T-cell (primary cell): ENCODE measurements at places on chromosomes 6 and 20. TPM values are rescaled to one million over a fixed set of nuclear protein-coding genes. Genes with fewer than 3 reads are reported as not detected.

- DNase-seq: no peak
Measured at GRCh38 chr6:87922947-87923330, 124.7 kb upstream of the SPACA1 start.

Gene PGBD1
- total RNA-seq: 1.2 TPM

Gene MOG
- total RNA-seq: not detected

DNA sequence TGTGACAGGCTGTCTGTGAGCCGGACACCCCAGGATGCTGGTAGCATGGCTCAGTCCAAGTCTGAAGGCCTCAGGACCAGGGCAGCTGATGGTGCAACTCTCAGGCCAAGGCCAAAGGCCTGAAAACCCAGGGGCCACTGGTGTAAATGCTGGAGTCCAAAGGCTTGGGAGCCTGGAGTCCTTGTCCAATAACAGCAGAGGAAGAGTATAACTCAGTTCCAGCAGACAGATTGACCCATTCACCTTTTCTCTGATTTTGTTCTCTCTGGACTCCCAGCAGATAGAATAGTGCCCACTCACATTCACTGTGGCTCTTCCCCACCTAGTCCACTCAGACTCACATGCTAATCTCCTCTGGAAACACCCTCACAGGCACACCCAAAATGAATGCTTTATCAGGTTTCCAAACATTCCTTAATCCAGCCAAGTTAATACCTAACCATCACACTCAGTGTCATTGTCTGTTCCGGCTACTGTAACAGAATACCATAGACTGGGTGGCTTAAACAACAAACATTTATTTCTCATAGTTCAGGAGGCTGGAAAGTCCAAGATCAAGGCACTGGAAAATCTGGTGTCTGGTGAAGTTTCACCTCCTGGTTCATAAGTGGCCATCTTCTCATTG is 5.0 kb upstream of the TRAF3IP2 start:
- DNase-seq: no peak

GRCh38 chr6:33249732-33250630 is 21.7 kb downstream of the VPS52 start:
- no peak for DNase-seq

- DNase-seq: no peak
Measured at GRCh38 chr6:84536885-84537638, 227.3 kb downstream of the TBX18 start.

DNA sequence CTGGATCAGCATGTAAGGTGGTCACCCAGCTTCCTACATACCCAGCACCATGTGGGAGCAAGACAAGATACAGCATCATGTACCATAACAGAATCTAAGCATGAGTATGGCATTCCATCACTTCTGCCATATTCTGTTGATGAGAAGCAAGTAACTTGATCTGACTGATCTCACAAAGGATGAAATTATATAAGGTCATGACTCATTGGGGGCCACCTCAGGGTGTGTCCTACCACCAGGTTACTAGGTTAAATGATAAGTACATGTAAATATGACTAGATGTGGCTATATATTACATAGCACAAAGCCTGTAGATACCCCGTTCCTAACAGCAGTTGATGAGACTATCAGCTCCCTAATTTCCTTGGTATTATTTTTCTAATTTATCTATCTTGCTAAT is 213.1 kb downstream of the DOK5 start:
- DNase-seq: no peak

DNA sequence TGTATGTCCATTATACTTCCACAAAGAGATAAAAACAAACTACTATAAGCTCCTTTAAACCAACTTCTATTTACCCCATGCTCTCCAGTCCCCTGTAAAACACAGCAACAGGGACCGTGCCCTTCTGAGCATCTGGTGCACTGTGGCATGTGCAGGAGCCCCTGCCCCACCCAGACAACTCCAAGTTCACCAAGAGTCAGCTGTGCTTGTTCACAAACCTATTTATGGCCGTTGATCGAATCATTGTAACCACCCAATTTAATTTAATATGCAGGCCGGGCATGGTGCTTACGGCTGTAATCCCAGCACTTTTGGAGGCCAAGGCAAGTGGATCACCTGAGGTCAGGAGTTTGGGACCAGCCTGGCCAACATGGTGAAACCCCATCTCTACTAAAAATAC is 13.7 kb upstream of the BLCAP start:
- no peak for DNase-seq

- no peak for DNase-seq
Measured at GRCh38 chr6:92114091-92114675, 1305.2 kb downstream of the EPHA7 start.

Gene DAAM2
- not detected for total RNA-seq

- no peak for DNase-seq
Measured at GRCh38 chr6:12845224-12846004, 128.8 kb downstream of the PHACTR1 start.

GRCh38 chr6:20038410-20039204 is 173.7 kb downstream of the MBOAT1 start:
- no peak for DNase-seq

- no peak for DNase-seq
Measured at GRCh38 chr6:3195695-3196497, 31.6 kb downstream of the TUBB2B start.

DNA sequence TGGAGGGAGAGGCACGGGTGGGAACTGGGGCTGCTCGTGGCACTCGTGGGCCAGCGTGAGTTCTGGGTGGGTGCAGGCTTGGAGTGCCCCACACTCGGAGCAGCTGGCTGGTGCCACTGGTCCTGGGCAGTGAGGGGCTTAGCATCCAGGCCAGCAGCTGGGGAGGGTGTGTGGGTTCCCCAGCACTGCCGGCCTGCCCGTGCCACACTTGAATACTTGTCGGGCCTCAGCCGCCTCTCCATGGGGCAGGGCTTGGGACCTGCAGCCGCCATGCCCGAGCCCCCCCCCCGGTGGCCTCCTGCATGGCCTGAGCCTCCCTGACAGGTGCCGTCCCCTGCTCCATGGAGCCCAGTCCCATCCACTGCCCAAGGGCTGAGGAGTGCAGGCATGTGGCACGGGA is 207.2 kb downstream of the CD109 start:
- DNase-seq: no peak

Gene COL21A1
- not detected for total RNA-seq

DNA sequence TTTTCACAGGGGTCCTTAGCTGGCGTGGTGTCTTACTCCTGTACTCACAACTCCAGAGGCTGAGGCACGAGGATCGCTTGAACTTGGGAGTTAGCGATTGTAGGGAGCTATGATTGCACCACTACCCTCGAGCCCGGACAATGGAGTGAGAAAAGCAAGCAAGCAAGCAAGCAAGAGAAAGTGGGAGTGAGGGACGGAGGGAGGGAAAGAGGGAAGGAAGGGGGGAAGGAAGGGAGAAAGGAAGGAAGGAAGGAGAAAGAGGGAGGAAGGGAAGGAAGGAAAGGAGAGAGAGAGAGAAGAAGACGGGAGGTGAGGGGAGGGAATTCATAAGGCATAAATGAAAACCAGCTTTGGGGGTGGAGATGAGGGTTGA is 120.5 kb downstream of the TRIM27 start:
- no peak for DNase-seq

DNA sequence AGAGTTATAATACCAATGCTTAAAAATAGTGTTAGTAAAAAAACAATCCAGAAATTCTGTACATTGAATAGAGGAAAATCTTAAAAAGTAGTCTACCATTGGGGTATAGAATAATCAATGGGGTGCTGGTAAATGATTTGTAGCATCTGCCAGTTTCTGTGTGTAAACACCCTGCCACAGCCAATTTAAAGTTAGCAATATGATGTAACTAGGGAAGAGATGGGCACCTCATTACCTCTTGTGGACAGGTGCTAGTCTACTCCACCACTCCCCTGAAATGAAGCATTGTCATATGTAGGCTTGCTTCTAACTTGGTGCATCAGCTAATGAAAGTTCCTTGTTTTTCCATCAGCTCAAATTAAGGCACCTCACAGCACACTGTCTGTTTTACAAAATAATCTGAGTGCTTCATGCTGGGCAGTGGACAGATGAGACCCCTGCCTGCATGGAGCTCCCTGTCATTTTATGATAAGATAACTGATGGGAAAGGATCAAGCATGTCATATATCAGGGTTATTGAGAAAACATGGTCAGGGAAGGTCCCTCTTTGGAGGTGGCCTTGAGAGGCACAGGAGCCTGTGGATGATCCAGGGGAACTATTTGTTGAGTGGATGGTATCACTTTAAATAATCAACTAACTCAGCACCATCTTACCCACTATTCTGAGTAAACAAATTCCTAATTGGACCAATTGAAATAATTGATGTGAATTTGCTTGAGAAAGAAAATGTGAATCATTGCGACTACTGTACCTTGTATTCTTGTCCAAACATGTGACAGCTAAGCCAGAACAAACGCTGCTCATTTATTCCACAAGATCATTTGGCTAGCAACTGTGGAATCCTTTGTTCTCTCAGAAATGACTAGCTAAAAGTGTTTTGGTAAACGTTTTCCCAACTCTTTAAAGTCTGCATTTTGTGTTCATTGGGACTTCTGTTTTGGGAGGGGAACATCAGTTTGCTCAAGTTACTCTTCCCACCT is 45.9 kb upstream of the CSE1L start:
- DNase-seq: no peak

Gene C6orf132
- total RNA-seq: not detected

- no peak for DNase-seq
Measured at GRCh38 chr6:34941421-34941820, 52.4 kb downstream of the ANKS1A start.

GRCh38 chr20:51111290-51111689 is 88.4 kb upstream of the KCNG1 start:
- no peak for DNase-seq

GRCh38 chr20:19257865-19258264 is 45.4 kb downstream of the SLC24A3 start:
- no peak for DNase-seq

Gene CST2
- not detected for total RNA-seq

DNA sequence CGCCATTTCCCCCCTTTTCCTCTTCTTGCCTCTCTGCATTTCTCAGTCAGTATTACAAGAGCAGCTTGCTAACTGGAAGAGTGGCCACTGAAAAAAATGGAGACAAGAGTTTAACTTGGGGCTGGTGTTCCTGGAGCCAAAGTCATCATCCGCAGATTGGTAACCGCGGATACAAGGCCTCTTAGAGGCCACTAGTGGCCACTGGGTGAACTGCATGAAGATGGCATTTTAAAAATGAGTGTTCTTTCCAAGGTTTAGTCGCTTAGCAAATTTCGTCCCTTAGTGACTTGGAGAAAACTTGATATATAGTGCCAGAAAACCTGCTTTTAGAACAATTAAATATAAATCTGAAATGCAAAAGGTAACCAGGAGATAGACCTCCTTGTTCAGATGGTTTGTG is 4.8 kb downstream of the F13A1 start:
- DNase-seq: no peak
